Endodermal cell (in vitro differentiated cells): ENCODE measurements at places on chromosomes 2 and 18. TPM values are rescaled to one million over a fixed set of nuclear protein-coding genes. Genes with fewer than 3 reads are reported as not detected.
A peak's percentile ranks its signal among the peaks of the same experiment; 100 is the strongest.

Gene BMP10
- total RNA-seq, result not detected in 3 replicates

GRCh38 chr2:56812432-56812831, 628.6 kb downstream of the CCDC85A start:
- no peak overlapping the region for H3K27ac ChIP-seq
- DNase-seq, result no peak
- no peaks in the 10 kb centered on the region for H3K4me1 ChIP-seq
- no peaks in the 10 kb centered on the region for H3K27me3 ChIP-seq
- H3K36me3 ChIP-seq, result no peaks in the 10 kb centered on the region
- H3K4me3 ChIP-seq, result no peak overlapping the region

GRCh38 chr18:49030138-49030537, 79.4 kb upstream of the SMAD7 start:
- no peak overlapping the region for H3K27ac ChIP-seq
- DNase-seq, result peak; percentile 18
- H3K36me3 ChIP-seq, result no peaks in the 10 kb centered on the region
- H3K4me3 ChIP-seq, result no peak overlapping the region

Gene PLB1
- total RNA-seq, result 0.35 and 0.77 TPM in 2 replicates

Gene NCKAP5
- total RNA-seq, result 0.59 and 0.92 TPM in 2 replicates

GRCh38 chr2:128524183-128524582, 205.5 kb upstream of the HS6ST1 start:
- DNase-seq, result no peak
- no peak overlapping the region for H3K4me3 ChIP-seq
- H3K4me1 ChIP-seq, result peaks cover 4% of the 10 kb centered on the region
- H3K27me3 ChIP-seq, result no peaks in the 10 kb centered on the region
- H3K36me3 ChIP-seq, result no peaks in the 10 kb centered on the region
- H3K27ac ChIP-seq, result no peak overlapping the region

Gene COL4A3
- total RNA-seq, result 1.4 to 2.0 TPM (median 1.7 TPM) in 3 replicates

GRCh38 chr2:173101687-173102086, 26.0 kb downstream of the MAP3K20 start:
- no peak overlapping the region for H3K27ac ChIP-seq
- peaks cover 6% of the 10 kb centered on the region for H3K36me3 ChIP-seq
- no peak for DNase-seq
- no peaks in the 10 kb centered on the region for H3K4me1 ChIP-seq
- H3K4me3 ChIP-seq, result no peak overlapping the region

Gene GBX2
- total RNA-seq, result 0.18 and 0.20 TPM in 2 replicates

DNA sequence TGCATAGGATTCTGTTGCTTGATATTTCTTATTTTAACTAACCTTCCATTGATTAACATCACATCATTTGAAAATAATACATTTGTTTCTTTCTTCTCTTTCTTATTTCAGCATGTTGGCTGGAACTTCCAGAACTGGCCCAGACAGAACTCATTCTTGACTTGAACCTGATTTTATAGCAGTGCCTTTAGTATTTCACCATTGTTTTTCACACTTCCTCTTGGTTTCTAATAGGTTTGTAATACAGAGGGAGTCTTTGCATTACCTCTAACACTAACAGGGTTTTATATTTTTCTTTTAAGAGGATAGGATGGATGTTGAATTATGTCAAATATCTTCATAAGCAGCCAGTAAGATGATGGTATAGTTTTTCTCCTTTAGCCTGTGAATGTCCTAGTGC, 39.2 kb downstream of the SEMA4F start:
- H3K4me1 ChIP-seq, result no peaks in the 10 kb centered on the region
- H3K27me3 ChIP-seq, result no peaks in the 10 kb centered on the region
- H3K27ac ChIP-seq, result no peak overlapping the region
- no peak for DNase-seq
- H3K36me3 ChIP-seq, result no peaks in the 10 kb centered on the region
- no peak overlapping the region for H3K4me3 ChIP-seq

DNA sequence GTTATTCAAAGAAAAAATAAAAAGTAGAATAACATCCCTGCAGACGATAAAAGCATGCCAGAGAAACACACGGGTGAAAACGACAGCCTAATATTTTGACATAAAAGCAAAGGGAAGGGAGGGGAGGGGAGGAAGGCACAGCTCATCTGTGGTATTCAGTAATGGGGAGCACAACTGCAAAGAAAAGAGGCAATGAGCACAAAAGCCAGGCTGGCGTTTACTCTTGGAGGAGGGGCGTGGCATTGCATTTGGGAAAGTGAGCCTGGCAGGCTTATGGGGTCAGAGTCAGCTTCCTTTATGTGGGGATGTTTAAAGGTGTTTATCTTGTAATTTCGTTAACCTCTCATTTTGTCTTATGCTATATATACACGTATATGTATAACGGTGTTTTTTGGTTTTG, 53.2 kb downstream of the STEAP3 start:
- H3K27ac ChIP-seq, result no peak overlapping the region
- no peaks in the 10 kb centered on the region for H3K4me1 ChIP-seq
- peak; percentile 30 for DNase-seq
- no peak overlapping the region for H3K4me3 ChIP-seq
- H3K27me3 ChIP-seq, result no peaks in the 10 kb centered on the region

Gene RGPD3
- total RNA-seq, result 0.28 to 0.49 TPM (median 0.44 TPM) in 3 replicates

DNA sequence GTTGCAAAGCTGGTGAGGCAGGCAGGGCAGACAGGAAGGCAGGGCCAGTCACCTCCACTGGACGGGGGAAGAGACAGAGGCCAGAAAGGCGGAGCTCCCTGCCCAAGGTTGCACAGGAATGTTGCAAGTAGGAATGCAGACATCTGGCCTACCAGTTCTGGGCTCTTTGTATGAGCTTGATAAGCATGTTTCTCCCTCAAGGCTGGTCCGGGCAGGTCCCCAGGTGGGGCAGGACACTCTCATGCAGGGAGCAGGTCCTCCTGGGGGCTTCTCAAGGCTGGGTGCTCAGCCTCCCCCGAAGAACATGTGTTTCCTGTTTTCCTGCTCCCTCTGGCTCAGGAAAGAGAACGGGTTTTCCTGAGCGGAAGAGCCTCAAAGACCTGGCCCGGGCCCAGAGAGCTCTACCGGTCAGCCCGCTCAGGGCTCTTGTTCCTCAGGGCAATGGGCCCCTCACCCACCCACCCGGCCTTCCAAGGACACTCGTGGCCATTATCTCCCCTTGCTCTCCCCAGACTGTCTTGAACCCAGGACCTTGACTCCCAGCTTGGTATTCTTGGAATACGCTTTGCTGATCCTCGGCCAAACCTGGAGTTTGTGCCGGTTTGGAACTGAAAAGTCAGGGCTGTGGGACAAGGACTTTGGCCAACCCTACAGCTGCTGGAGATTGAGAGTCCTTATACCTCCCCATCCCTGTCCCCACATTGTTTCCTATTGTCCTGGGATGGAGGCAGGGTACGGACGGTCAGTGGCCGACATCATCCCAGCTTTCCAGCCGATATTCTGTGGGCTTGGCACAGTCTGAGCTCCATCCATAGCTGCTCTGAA, 87.7 kb upstream of the HAAO start:
- no peak overlapping the region for H3K27ac ChIP-seq
- H3K27me3 ChIP-seq, result no peaks in the 10 kb centered on the region
- DNase-seq, result peak; percentile 50
- H3K36me3 ChIP-seq, result no peaks in the 10 kb centered on the region
- H3K4me1 ChIP-seq, result no peaks in the 10 kb centered on the region

Gene NEB
- total RNA-seq, result 4.1 and 4.4 TPM in 2 replicates

DNA sequence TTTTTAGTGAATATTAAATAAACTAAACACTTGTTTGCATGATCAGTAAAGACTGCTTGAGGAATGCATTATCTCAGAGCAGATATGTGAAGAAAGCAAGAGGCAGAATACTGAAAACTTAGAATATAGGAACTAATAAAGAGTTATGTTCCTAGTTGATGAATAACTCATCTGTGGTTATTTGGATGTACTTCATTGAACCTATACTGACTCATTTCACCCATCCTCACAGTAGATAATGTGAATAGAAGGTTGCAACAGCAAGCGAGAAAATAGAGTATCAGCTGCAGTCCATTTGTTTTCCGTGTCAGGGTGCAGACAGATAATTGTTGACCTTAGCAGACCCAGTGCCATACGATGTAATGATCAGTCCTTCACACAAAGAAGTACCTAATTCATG, 945.7 kb upstream of the LRRTM1 start:
- H3K27me3 ChIP-seq, result no peaks in the 10 kb centered on the region
- H3K4me1 ChIP-seq, result no peaks in the 10 kb centered on the region
- H3K36me3 ChIP-seq, result no peaks in the 10 kb centered on the region
- H3K27ac ChIP-seq, result no peak overlapping the region
- no peak for DNase-seq

Gene GYPC
- 18.9 to 23.2 TPM (median 21.5 TPM) in 3 replicates for total RNA-seq
